ENCODE measurements at places on chromosomes 5 and 9. TPM values are rescaled to one million over a fixed set of nuclear protein-coding genes. Genes with fewer than 3 reads are reported as not detected.

DNA sequence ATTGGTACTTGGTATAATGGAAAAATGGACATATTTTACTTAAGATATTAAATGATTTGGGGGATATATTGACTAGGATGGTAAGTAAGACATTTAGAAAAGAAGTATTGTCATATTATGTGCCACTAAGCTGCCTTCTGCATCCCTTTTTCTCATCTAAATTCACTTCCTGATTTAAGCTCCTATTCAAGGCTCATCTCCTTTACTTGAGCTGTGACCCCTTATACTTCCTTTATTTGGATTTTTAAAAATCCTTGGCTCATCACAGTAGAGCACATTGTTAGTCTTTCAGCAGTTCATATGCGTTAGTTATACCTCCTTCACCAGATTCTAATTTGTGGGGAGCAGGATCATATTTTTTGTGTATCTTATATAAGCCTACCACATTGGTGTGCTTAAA is 6.6 kb downstream of the COMMD10 start:
- no peak overlapping the region for H3K4me3 ChIP-seq
- H3K36me3 ChIP-seq: peaks cover 3% of the 10 kb centered on the region
- no peak for DNase-seq
- H3K27me3 ChIP-seq: no peaks in the 10 kb centered on the region

IFNA7 gene
- not detected for total RNA-seq

DNA sequence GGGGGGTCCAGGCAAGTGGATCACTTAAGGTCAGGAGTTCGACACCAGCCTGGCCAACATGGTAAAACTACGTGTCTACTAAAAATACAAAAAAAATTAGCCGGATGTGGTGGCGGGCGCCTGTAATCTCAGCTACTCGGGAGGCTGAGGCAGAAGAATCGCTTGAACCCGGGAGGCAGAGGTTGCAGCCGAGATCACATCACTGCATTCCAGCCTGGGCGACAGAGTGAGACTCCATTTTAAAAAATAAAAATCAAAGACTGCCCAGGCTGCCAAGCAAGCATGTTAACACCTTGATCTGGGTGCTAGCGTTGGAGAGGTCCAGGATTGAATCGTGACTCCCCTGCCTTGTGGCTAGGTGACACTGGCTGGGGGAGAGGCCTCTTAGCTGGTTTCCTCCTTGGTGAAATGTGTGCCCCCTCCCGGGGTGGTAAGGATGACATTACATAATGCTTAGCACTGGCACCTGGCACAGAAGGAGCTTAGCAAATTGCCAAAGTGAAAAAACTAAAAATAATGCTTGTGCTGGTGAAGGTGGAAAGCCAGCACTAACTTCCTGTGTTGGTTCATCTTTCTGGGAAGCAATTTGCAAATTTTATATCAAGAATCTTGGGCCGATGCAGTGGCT is 2.2 kb upstream of the CIZ1 start:
- peaks cover 26% of the 10 kb centered on the region for H3K4me1 ChIP-seq
- no peaks in the 10 kb centered on the region for H3K27me3 ChIP-seq
- H3K36me3 ChIP-seq: peaks cover 9% of the 10 kb centered on the region

- no peaks in the 10 kb centered on the region for H3K36me3 ChIP-seq
- DNase-seq: no peak
- H3K27ac ChIP-seq: no peak overlapping the region
- no peak overlapping the region for H3K4me3 ChIP-seq
Measured at GRCh38 chr5:160957312-160957861, 105.4 kb upstream of the ATP10B start.

DNA sequence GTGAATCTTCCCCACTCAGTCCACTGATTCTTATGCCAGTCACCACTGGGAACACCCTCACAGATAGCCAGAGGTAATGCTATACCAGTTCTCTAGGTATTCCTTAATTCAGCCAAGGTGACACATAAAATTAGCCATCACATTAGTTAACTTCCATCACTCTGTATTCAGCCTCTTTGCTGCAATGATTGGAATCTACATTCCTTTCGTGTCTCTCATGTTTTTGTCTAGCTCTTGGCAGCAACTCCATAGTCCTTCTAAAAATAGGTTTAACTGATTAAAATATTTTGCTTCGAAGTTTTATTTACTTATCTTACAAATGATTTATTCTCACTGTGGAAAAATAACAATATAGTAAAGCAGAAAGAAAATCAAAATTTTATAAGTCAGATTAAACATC is 19.6 kb upstream of the RNF20 start:
- no peak overlapping the region for H3K27ac ChIP-seq
- DNase-seq: no peak
- no peaks in the 10 kb centered on the region for H3K4me1 ChIP-seq
- no peak overlapping the region for H3K4me3 ChIP-seq
- H3K36me3 ChIP-seq: no peaks in the 10 kb centered on the region

DNA sequence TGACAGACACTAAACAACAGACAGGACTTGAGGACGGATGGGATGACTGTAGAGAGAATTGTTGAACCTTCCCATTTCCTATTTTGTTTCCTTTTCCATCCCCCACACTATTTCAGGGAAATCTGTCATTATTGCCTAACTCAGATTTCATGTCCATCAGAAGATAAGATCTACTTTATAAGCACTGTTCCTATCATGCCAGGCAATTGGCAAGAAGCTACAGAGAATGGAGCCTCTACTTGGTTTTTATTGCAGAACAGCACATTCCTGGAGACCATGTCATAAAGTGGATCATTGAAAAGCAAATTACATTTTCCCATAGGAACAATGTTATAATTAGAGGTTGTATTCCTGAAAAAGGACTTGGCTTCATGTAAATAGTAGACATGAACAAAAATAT is 173.7 kb upstream of the KIF2A start:
- peaks cover 25% of the 10 kb centered on the region for H3K27me3 ChIP-seq
- no peak overlapping the region for H3K27ac ChIP-seq
- H3K36me3 ChIP-seq: no peaks in the 10 kb centered on the region
